Non-pigmented ciliary epithelial cell (primary cell): ENCODE measurements at places on chromosomes 1 and 21.
A peak's percentile ranks its signal among the peaks of the same experiment; 100 is the strongest.

DNA sequence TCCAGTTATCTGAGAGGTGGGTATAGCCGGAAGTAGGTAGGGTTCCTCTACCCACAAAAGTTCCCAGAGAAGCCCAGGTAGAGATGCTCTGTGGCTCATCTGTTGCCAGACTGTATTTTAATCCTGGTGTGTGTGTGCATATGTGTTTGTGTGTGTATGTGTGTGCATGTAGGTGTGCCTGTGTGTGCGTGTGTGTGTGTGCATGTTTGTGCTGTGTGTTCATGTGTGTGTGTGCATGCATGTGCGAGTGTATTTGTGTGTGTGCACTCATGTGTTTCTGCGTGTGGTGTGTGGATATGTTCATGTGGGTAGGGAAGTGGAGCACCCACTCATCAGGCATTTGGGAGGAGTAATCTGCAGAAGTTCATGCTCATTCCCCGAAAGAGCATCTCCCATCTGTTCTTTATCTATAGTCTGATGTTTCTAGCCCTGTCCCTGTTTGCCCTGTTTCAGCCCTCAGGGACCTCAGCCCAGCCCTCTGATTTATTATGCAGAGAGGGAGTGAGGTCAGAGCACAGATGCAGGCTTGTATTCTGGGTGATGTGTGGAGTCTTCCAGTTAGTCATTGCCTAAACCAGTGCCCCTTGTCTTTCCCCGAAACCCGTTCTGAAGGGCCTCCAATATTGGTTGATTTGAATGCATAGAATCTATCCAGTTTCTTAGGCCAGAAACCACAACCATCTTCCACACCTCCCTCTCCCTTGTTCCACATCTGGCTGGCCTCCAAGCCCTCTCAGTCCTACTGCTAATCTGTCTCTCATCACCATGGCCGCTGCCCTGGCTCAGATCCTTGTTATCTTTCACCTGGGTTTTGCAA is 69.1 kb downstream of the DISC1 start:
- DNase-seq: no peak

GRCh38 chr1:194929357-194929756 is 1678.9 kb downstream of the KCNT2 start:
- peak; percentile 3 for DNase-seq

DNA sequence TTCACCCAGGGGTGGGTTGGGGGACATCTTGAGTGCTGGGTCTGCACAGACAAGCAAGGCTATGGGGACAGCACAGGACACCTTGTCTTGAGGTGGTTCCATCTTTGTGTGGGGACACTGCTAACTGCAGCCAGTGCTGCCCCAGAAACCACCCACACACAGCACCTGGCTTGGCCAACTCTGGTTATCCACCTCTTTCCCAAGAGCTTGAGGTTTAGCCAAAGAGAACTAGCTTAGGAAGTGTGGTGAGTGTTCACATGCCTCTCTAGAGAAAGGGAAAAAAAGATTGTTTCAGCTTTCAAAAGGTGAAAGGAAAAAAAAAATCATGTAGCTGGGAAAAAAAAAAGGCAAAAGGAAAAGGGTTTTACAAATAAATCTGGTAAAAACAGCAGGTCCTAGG is 32.4 kb downstream of the BCAR3 start:
- no peak for DNase-seq

- DNase-seq: no peak
These were observed 203.1 kb upstream of the GALNT2 start for GRCh38 chr1:229863651-229864545.

DNA sequence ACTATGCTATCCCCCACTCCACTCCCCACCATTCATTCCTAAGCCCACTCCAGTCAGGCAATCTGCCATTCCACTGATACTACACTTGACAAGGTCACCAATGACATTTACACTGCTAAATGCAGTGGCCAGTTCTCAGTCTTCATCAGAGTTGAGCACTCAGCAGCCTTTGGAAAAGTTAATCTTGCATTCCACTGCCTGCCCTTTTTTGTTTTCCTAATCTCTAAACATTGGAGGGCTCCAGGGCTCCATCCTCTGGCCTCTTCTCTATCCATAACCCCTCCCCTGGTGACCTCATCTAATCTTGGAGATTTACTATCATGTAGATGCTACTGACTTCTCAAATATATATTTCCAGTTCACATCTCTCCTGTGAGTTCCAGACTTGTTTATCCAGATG is 70.9 kb upstream of the S1PR1 start:
- DNase-seq: no peak
